ENCODE measurements at places on chromosomes 12 and 14. TPM values are rescaled to one million over a fixed set of nuclear protein-coding genes. Genes with fewer than 3 reads are reported as not detected.
A peak's percentile ranks its signal among the peaks of the same experiment; 100 is the strongest.

- DNase-seq: no peak
These were observed 552.1 kb upstream of the FBXO33 start for GRCh38 chr14:39984323-39984722.

Gene DTX1
- 2.3 TPM for total RNA-seq

- DNase-seq: no peak
These were observed 348.0 kb downstream of the BCL11B start for GRCh38 chr14:98924046-98924445.

- no peak for DNase-seq
These were observed 274.7 kb downstream of the TTC6 start for GRCh38 chr14:37870170-37870569.

DNA sequence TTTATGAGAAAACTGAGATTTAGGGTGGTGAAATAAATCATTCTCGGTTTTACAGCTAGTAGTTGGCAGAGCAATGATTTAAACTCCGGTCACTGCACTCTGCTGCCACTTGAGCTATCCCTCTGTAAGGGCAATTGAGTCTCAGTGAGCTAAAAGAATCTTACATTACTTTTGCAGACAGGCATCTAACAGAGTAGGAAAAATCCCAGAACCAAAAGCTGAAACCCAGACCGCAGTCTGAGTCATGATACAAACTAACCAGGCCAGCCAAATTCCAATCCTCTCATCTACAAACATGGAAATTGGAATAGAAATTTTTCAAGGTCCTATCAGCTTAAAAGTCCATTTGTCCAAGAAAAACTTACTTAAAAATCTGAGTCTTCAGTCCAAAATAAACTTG is 73.7 kb downstream of the ANKS1B start:
- no peak for DNase-seq

- DNase-seq: no peak
These were observed 271.5 kb upstream of the FKBP4 start for GRCh38 chr12:2523317-2523716.

DNA sequence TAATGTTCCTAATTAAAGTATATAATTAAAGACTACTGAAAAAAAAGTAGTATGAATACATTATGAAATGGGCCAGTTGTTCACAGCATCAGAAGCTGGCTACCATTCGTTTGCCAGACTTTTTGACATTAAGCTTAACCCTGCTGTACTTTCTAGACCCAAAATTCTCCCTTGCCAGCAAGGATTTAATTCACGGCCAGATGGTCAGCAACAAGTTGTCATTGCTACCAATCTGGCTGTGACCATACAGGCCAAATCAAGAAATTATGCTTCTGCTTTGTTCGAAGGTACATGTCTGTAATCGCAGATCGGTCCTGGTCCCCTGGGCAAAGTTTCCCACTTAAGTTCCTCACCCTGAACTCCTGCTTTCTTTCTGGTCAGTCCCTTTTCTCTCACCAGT is 217.7 kb upstream of the ATXN7L3B start:
- no peak for DNase-seq

Gene IAPP
- total RNA-seq: not detected

Gene ASB2
- total RNA-seq: 13.7 TPM

GRCh38 chr14:31070431-31070830 is 44.3 kb upstream of the STRN3 start:
- DNase-seq: no peak

Gene ARMH4
- total RNA-seq: 2.7 TPM

GRCh38 chr12:71085575-71085974 is 72.2 kb downstream of the TSPAN8 start:
- DNase-seq: no peak

Gene ABHD4
- total RNA-seq: 19.5 TPM

GRCh38 chr12:70398862-70399261 is 32.8 kb downstream of the KCNMB4 start:
- DNase-seq: no peak

GRCh38 chr14:57834001-57834598 is 31.8 kb downstream of the SLC35F4 start:
- no peak for DNase-seq

- no peak for DNase-seq
These were observed 85.4 kb upstream of the TMEM260 start for GRCh38 chr14:56494167-56494566.

- no peak for DNase-seq
These were observed 290.7 kb downstream of the NPAS3 start for GRCh38 chr14:33229269-33229929.

DNA sequence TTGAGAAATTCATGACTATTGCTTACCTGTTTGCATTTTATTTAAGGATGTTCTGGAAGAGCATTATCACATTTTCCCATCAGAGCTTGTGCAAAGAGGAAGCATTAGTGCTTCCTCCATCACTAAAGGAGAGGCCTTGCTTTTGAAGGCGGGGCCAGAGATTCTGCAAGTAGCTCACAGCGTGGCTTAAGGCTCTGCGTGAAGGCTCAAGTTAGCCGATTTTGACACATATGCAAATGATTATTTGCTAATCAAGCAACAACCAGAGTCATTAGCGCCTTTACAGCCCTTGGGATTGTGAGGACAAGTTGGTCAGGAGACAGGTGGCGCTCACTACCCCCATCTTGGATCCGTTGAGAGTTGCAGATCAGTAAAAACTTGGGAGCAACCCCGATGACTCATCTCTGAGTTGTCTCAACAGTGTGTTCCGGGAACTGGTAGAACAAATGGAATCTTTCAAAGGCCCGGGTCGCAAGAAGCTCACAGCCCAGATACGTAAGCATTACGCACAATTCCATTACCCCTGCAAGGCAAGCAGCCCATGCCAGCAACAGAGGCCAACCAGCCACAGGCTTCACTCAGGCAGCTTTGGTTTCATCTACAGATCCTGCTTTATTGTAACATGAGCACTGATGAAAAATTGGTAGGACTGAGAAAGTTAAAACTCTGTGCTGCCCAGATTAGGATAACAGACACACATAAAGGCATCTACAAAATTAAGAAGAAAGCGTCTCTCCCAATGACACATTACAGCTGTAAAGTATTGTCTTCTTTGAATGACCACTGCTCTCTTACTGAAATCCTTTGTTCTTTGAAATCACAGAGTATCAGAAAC is 34.9 kb upstream of the SPTSSA start:
- DNase-seq: peak; percentile 85

GRCh38 chr12:65926119-65926908 is 102.0 kb downstream of the HMGA2 start:
- DNase-seq: peak; percentile 19

Gene SLC25A47
- total RNA-seq: 0.28 TPM

Gene GPRC5D
- not detected for total RNA-seq

Gene DICER1
- total RNA-seq: 77.3 TPM

- no peak for DNase-seq
These were observed 75.6 kb downstream of the USP15 start for GRCh38 chr12:62335796-62336195.

Gene BTBD7
- 37.1 TPM for total RNA-seq

DNA sequence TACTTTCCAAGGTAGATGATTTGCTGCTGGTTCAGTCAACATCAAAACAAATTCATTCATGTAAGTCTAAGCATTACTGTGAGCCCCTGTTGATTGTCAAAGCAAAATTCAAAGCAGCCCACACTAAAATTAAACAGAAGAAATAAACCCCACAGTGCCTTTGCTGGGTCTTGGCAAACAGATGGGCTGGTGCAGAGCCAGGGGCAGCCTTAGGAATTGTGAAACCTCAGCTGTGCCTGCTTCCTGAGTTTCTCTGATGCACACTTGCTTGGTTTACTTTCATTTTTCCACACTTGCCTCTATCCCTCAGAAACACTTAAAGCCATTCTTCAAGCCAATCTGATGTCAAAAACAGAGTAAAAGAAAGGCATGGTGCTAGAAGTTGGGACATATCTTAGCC is 6.6 kb upstream of the PLEKHG7 start:
- no peak for DNase-seq

DNA sequence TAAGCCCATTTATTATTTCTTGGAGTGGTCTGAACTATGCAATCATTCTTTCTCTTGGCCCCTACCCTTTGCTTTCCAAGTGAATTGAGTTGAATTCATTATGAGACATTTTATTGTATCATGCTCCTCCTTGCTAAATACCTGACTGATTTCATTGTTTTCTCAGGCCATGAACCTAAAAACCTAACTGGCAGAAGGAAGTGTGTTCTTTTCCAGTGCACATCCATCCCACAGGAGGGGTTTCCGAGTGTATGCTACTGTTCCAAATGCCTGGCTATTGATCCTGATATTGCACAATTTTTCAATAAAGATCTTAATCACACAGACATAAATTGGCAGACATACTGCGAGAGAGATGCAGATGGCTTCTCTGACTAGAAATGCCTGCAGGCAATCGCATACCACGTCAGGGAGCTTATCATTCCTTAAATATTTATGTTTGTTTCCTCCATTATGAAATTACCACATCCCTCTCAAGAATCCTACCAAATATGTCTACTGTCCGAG is 162.2 kb upstream of the EGLN3 start:
- no peak for DNase-seq

- no peak for DNase-seq
These were observed 228.7 kb downstream of the PCNX1 start for GRCh38 chr14:71135911-71136310.

DNA sequence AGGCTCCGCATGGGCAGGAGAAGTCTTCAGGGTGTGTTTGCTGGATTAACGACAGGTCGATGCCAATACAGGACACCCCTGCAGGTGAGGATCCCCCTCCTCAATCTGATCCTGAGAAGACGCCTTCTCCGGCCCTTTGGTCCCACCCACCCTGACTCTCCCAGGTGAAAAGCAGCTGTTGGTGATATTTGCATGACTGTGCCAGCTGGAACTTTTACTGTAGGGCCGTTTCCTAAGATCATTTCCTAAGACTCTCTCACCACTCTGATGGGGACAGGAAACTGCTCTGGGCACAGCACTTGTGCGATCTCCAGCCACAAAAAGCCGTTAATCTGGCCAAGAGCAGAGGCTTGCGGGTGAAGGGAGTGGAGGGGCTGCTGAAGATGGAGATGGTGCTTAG is 16.8 kb upstream of the EIF5 start:
- no peak for DNase-seq

DNA sequence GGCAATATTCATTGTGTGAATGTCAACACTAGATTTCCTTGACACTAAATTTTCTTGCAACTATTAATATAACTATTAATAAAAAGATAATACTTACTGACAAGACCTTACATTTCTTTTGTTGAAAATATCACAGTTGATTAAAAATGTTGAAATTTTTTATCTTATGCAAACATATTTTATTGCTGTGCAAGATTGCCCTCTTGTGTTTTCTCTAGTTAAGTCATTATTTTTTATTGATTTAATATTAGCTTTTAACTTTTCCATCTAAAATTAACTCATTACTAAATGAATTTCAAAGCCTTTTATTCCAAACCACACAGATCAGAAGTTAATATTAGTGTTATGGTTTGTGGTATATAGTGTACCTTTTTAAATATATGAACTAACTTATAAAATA is 11.7 kb upstream of the NAA30 start:
- DNase-seq: no peak

DNA sequence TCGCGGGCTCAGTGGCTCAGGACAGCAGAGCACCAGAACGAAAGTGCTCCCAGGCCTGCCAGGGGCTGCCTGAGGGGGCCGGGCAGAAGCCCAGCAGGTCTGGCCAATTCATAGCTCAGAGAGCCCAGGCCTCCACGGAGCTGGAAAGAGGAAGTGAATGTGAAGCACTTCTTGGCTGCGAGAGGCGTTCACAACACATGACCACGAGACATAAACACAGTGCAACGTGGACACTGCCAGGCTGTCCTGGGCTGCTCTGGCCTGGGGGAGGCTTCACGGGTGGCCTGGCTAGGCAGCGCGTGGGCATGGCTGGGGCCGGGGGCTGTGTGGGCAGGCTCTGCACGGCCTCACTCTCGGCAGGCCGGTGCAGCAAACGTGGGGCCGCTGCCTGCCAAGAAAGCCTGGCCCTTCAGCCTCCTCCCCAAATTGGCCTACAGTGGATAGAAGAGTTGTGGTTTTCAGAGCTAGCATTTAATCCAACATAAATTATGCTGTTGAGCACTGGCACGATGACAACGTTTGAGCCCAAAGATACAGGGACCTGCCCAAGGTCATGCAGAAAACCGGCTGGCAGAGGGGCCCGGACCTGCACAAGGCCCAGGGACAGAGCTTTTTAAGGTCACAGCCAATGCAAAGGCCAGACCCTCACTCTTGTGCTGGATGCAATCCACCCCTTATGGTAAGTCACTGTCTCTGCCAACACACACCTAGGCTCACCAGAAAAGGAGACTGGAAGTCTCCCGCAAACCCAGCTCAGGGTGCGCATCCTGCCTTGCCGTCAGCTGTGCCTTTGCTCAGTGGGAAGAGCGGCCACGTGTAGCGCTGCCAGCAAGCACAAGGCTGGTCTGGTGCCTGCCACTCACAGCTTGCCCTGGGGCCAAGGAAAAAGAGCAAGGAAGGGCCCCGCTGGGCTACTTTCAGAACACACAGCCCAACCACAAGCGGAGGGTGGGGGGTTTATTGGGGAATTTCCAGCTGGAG is 8.6 kb downstream of the SLC25A29 start:
- DNase-seq: peak; percentile 58

Gene SLCO1B3
- total RNA-seq: 0.20 TPM

GRCh38 chr12:55745361-55746173 is 2.6 kb downstream of the GDF11 start:
- no peak for DNase-seq

Gene NOP9
- total RNA-seq: 24.4 TPM

GRCh38 chr14:52703225-52703624 is 3.8 kb upstream of the PSMC6 start:
- DNase-seq: peak; percentile 23

DNA sequence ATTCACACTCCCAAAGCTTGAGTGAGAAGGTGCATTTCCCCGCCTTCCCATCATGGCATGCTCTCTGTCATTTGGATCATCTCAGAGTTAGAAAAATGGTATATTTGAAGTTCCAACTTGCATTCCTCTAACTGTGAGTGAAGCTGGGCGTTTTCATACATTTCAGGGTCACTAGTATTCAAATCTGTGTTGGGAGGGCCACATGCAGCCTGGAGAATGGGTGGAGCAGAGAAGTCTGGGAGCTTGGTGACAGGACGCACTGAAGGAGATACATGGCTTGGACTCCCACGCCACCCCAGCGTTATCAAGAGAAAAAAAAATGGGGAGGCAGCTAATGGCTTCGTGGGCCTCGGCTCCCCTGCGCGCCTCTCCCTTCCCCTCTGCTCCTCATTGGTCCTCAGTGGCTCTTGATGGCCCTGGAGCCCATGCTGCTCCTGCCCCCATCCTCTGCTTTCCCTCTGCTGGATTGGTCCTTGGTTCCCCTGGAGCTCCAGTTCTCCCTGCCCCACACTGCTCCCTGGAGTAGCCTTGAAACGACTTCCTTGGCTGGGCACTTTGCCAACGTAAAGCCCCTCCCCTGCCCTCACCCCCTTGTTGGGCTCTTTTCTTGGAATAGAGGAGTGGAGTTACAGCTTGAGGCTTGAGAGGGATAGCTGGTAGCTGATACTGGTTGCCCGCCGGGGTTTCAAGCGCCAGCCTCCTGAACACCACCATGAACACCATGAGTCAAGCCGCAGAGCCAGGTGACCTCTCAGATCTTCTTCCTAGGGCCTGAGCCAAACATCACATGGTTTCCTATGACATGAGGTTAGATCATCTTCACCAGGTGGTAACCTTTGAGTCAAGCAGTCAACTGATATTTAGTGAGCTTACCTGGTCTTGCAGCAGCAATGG is 139.6 kb downstream of the PRKCH start:
- no peak for DNase-seq

GRCh38 chr12:46267575-46267824 is 1.3 kb downstream of the SLC38A1 start:
- DNase-seq: no peak

Gene SERPINA4
- not detected for total RNA-seq

GRCh38 chr14:85873006-85873405 is 343.1 kb downstream of the FLRT2 start:
- DNase-seq: no peak
